ENCODE measurements at places on chromosomes 7 and 10.

GRCh38 chr7:1151653-1152425, 8.2 kb downstream of the ZFAND2A start:
- no peak for DNase-seq

GRCh38 chr10:62037890-62038608, 136.6 kb downstream of the ARID5B start:
- DNase-seq = no peak

DNA sequence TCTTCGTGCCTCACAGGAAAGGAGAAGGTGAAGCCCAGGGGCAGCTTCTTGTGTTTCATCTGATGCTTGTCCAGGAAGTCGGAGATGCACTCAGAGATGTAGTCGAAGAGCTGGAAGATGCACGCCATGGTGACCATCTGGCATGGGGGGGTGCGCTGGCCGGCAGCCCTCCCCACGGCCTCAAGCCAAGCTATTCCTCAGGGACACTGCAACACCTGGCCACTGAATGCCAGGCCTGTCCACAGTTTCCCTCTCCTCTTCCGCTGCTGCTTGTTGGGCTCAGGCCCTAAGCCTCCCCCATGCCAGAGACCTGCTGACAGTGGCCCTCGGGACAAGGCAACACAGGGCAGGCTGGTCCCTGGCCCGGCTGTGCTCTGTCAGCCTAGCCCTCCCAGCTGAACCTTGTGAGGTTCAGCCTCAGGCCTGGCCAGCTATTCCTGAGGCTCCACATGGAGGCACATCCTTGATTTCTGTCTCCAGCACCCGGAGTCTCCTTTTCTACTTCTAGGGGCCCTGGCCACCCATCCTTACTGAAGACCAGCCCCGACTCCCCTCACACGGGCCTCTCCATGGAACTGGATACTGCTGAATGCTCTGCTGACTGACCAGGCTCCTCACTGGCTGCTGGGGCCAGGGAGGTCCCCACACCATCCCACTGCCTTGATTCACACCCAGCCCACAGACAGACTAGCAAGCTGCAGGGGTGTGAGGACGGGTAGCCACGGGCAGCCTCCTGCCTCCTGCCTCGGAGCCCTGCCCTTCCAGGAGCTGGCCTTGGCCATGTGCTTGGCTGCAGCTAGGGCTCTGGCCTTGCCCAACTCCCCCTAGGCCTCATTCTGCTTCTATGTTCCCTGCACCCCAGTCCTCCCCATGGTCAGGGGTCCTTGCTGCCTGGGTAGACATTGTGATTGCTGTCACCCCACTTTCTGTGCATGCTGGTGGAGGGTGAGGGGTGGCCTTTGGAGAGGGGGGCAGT, 10.1 kb upstream of the MYL7 start:
- no peak for DNase-seq

DNA sequence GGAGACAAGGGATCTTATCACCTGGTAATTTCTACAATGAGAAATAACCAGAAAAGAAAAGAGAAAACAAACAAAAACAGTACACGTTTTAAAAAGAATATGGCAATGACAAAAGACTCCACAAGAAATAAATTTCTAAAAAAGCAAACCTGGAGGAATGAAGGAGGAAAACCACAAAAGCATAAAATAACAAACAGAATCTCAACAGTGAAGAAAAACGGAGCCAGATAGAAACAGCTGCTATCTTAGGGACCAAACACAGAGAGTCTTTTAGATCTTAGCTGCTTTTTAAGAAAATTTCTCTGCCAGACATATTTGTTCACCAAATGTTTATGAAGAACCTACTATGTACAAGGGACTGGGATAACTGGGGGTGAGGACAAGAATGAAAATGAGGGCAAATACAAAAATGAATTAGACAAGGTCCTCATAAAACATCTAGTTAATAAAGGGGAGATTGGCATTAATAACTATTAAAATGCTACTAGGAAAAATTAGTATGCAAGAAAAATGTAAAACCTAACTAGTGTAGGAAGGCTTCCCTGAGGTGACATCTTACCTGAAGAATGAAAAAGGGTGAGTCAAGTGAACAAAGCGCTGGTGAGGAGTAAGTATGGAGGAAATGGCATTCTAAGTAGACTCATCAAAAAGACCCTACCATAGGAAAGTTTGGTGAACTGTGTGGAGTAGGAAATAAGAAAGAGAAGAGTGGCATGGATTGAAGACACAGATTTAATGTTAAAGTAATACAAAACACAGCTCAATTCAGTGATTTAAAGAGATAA, 34.3 kb downstream of the WASL start:
- DNase-seq = no peak

GRCh38 chr10:11009471-11010308, 8.0 kb upstream of the CELF2 start:
- DNase-seq = no peak

- no peak for DNase-seq
Observed at GRCh38 chr10:75070476-75070875, 41.0 kb upstream of the SAMD8 start.

GRCh38 chr10:17178006-17178405, 23.5 kb downstream of the TRDMT1 start:
- no peak for DNase-seq

DNA sequence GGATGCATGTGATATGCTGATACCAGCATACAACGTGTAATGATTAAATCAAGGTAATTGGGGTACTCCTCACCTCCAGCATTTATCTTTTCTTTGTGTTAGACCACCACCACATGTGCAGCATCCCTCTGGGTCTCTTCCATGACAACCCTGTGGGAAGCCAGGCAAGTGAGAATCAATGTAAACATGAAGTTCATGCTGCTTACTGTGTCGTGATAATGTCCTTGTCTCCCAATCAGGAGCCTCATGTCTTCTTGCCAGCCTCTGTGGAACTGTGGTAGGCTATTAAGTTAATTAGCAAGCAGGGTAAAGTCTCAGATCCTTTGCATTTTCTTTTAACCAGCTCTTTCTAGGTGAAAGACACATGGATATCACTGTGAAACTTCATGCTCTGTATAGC, 126.7 kb downstream of the TES start:
- DNase-seq = no peak

DNA sequence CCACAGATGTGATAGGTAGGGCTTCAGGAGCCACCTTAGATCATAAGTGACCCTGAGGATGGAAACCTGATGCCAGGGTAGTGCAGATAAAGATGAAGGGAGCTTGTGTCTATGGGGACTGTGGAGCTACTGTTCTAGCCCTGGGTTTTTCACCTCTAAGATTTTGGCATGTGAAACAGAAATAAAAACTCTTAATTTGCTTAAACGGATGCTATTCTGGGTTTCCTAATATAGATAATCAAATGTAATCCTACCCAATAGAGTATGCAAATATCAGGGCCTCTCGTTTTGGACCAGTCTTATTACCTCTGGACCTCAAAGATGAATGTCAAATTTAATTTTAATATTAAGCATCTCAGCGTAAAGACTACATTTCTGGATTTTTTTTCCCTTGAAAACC, 49.3 kb downstream of the ABCB4 start:
- DNase-seq = no peak

GRCh38 chr10:78148216-78148960, 114.7 kb downstream of the RPS24 start:
- DNase-seq = no peak

DNA sequence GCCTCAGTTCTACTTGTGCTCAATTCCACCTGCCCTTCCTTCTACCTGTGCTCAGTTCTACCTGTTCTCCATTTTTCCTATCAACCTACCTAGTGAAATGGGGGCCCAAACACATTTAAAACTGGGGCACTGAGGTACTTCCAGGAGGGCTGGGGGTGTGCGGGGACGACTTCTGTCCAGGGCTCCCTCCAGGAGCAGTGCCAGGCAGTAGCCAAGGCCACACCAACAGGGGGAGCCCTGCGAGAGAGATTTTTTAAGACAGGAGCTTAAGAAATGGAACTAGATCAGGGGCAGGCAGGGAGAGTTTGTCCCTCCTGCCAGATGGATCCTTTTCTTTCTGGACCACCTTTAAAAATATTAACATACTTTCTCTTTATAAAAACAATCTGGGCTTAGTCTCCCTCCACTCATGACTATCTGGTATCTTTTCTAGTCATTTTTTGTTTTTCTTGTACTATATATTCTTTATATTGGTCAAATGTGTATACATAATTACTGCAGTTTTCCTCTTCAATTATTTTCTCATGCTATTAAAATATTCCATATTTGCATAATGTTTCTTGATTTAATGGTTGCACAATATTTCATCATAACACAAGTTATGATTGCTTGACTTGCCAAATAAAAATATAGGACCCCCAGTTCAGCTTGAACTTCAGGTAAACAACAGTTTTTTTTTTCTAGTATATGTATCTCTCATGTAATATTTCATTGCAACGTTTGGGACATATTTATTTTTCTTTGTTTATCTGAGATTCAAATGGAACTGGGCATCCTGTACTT, 47.3 kb upstream of the INSYN2A start:
- no peak for DNase-seq

DNA sequence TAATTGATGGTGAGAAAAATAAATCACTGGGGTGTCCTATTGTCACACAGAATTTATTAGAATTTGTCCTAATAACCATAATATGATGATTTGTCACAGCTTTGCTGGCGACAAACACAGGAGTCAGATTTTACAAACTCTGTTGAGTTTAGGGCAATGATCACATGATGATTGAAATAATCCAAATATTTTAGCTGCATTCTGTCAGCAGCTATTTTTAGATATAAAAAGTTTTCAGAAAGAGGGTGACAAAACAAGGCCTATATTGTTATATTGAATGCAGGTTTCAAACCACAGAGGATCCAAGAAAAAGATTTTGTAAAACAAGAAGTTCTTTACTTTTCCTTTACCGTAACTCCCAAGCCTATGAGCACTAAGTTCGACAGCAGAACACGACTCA, 178.8 kb downstream of the ADAM12 start:
- DNase-seq = no peak

- DNase-seq = no peak
Observed at GRCh38 chr7:158329014-158329610, 258.5 kb downstream of the PTPRN2 start.

DNA sequence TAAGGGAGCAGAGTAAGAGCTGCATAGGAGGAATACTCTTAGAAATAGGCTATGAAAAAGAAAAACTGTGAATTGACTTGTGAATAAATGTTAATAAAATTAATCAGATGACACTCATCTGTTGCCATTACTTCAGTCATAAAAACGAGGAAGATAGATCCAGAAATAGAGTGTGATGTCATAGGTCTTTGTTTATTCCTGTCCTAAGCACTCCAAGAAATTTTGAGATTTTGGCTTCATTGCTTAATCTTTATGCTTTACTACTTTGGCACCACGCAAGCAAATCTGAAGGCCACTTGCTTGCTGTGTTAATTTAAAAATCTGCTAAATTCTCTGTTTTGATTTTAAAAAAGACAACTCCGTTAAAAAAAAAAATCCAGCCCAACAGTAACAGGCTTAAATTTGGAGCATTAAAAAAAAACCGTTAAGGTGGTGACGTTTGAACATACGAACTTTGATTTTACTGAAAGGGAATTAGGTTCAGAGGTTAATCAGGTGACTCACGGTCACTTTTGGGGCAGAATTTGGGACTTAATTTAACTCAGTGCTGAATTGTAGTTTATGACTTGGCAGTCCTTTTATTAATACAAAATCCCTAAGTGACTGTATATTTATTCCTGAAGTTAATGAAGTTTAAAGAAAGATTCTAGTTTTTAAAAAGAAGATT, 3.4 kb downstream of the IFRD1 start:
- no peak for DNase-seq

- DNase-seq = no peak
Observed at GRCh38 chr10:61832866-61833481, 68.5 kb upstream of the ARID5B start.

- DNase-seq = no peak
Observed at GRCh38 chr7:31123321-31123720, 71.2 kb downstream of the ADCYAP1R1 start.

GRCh38 chr10:60535427-60535826, 145.8 kb upstream of the ANK3 start:
- DNase-seq = no peak

DNA sequence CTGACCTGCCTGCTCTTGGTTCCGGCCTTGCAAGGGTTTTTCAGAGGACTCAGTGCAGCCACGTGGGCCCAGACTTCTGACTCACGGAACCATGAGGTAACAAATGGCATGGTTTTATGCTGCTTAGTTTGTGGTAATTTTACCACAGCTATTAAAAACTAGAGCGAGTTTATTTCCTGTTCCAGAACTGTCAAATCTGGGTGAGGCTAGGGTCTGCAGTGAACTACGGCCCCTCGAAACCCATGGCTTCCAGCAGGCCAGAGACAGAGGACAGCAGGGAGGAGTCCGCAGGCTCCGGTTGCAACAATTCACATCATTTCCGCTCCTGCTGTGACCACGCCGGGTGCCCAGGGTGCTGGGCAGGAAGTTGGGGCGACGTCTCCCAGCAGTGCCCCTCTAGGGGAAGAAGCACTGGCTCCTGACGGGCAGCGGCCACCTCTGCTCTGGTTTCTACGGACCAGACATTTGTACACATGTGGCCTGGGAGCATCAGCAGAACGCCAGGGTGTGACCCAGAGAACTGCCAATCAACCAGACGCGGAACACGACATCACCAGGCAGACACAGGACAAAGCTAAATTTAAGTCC, 74.8 kb downstream of the ADARB2 start:
- no peak for DNase-seq

Data from stimulated activated CD8-positive, alpha-beta memory T cell treated with anti-CD3 and anti-CD28 coated beads, Interleukin-15, amount 100 ng/mL, for 48 hours (primary cell).